ENCODE measurements at places on chromosomes 5 and 9.

GRCh38 chr5:158754018-158754514, 345.6 kb downstream of the EBF1 start:
- DNase-seq = no peak

DNA sequence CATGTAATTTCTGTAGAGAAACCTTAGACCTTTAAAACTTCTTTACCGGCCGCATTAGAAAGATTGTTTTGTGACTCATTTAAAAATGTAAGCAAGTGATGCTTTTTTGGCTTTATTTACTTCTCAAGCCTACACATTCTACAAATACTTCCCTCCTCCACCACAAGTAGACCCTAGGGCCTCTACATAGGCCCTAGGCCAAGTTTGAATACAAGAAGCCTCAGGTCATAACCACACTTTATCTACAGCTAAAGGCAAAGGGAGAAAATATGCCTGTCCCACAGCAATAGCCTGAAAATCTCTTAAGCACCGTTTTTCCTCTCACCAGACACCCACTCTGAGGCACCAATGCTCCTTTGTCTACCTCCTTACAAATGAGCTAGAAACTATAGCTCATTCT, 53.9 kb downstream of the CSNK1A1 start:
- no peak for DNase-seq

GRCh38 chr5:97608501-97608900, 425.5 kb upstream of the RIOK2 start:
- no peak for DNase-seq

DNA sequence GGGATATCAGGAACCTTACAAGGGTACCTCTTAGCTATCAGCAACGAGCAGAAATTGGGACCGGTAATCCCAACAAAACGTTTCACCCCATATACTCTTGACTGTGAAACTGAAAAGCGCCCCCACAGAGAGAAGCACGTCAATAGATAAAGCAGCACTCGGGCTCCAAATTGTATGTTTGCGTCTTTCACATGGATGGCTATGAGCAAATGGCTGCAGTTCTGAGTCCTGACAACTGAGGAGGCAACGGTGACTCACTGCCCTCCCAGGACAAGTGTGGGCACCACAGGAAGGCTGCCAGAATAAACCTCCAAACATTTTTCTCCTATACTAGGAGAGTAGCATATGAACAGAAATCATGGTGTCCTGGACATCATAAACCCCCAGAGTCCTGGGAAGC, 36.6 kb downstream of the SEMA4D start:
- DNase-seq = no peak

GRCh38 chr9:123419721-123420591, 64.0 kb downstream of the CRB2 start:
- DNase-seq = no peak

- DNase-seq = no peak
Measured at GRCh38 chr9:96523374-96523773, 73.4 kb downstream of the HABP4 start.

DNA sequence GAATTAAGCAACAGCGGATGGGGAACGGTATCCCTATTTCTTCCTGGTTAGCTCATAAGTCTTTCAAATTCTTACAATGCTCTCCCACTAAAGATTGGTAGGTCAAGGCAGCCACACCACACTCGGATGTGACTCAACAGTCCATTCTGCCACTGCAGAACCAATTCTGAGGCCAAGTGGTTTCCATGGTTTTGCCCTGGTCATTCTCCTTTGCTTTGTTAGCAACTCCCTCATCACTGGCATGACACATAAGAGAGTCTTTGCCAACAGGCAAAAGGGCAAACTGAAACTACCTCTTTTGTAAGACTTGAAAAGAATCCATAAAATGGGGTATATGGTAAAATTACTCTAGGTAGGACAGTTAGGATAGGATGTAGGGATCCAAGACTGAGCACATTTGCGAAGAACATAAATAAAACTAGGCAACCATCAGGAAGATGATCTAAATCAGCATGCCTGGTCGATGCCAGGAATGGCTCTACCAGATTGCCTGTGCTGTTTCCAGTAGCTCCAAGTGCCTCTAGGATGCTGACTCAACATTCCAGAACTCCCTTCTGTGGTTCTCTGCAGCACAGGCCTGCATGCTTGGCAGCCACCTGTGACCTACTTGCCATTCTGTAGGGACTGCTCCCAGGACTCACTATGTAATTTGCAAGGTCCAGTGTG, 105.4 kb downstream of the DCP2 start:
- DNase-seq = no peak

DNA sequence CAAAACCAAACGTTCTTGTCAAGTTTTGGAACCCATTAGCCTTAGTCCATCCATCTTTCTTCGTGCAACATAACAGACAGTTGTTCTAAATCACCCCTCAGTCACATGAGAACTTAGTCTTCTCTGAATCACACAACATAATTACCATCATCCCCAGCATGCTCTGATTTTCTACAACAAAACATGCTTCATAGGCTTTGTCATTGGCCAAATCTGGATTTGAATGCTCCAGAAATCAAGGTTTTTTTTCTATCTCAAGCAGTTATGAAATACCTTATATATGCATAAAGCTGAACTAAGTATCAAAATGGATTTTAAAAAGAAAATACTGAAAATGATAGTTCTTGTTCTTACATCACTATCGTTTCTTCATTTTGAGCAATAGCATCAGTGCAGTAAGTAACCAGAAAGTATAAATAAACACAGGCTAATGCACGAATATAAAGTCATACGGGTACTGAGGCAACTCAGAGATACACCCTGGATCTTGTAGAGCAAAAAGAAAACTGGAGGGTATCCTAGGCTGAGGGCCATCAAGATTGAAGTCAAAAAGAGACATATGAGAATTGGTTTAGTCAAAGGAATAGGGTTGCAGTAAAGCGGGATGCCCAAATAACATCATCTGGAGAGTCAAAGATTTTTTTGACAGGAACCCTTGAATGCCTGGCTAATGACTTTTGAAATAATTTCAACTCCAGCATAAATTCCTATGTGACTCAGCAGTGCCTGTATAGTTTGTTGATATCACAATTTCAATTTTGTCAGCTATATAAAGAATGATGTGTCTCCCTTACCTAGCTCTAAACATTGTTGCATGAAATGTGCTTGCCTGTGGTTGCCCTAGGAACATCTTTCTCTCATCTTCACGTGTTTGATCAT, 164.7 kb downstream of the ADAMTSL1 start:
- DNase-seq = no peak

DNA sequence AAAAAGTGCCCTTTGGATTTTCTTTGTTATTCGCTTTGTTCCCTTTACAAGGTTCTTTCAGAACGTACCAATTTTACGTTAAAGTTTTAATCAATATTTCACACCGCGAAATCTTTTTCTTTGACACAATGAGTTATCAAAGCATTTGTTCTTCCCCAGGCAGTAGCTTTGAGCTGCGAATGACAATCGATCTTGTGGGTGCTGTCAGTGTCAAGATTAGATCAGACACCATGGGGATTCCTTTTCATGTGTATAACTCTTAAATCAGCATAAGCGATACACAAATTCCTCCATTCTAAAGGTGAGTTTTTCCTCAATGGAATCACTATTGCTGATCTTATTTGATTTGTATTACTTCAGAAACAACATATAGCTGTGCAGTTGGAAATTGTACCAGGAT, 145.5 kb downstream of the ST8SIA4 start:
- no peak for DNase-seq

GRCh38 chr5:10123254-10123989, 126.3 kb downstream of the ATPSCKMT start:
- DNase-seq = no peak

GRCh38 chr5:125526966-125527365, 780.5 kb upstream of the ZNF608 start:
- DNase-seq = no peak

DNA sequence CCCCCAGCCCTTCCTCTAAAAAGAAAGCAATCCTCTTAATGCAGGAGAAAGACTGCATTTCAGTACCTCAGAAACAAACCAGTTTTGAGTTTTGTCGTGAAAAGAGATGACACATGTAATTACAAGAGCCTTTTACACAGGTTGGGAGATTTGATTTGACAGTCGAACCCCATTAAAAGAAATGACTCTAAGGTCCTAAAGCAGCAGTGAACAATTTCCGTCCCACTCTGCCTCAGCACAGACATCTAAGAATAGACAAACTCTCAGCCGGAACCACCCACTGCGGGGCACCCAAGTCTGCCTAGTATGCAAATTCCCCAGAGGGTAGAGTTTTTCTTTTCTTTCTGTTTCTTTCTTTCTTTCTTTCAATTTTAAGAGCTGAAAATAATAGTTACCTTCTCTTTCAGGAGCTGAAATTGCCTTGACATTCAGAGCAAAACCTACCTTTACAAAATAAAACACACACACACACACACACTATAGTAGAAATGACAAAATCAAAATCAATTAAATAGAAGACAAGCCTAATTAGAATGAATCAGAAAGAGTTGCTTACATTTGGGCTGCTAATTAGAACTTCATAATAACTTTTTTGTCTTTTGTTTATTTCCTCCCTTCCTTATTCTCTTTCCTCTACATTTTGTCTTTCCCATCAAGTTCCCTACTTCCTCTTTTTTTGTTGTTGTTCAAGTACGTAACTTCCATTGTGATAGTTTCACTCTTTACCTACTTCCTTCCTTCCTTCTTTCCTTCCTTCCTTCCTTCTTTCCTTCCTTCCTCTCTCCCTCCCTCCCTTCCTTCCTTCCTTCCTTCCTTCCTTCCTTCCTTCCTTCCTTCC, 65.1 kb downstream of the BASP1 start:
- no peak for DNase-seq

GRCh38 chr9:68970151-68970550, 43.8 kb downstream of the PRKACG start:
- DNase-seq = no peak

GRCh38 chr5:149413477-149414210, 34.6 kb upstream of the IL17B start:
- DNase-seq = no peak

DNA sequence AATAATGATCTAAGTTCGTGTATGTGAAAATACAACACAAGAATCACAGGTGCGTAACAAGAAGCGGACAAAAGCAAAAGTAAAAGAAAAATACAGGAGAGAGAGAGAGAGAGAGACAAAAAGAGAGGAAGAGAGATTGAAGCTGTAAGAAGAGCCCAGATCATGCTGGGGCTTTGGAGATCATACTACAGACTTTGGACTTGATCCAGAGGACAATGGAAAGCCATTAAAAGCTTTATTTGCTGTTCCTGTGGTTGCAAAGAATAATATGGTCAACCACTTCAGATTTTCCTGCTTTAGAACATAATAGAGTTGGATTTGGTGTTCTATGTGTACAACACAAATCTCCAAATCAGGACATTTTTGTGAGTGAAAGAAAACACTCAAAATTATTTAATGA, 561.4 kb downstream of the CAAP1 start:
- DNase-seq = no peak

DNA sequence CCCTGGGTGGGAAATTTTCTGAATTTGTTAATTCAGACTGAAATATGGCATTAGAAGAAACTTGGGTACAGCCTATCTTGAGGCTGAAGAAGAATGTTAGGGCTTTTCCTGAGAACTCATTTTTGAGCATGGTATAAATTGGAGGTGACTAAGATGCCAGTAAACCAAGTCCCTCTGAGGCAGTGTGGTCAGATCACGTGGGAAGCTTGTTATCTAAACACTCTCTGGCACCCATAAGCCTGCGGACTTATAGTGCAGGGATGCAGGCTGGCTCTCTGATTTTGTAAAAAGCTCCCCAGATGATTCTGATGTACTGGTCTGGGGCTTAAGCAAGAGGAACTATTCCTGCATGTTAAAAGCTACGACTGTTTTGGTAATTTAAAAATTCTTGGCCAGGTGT, 34.3 kb downstream of the MTMR12 start:
- no peak for DNase-seq

- no peak for DNase-seq
Measured at GRCh38 chr5:165502893-165503691, 1997.7 kb downstream of the MAT2B start.

DNA sequence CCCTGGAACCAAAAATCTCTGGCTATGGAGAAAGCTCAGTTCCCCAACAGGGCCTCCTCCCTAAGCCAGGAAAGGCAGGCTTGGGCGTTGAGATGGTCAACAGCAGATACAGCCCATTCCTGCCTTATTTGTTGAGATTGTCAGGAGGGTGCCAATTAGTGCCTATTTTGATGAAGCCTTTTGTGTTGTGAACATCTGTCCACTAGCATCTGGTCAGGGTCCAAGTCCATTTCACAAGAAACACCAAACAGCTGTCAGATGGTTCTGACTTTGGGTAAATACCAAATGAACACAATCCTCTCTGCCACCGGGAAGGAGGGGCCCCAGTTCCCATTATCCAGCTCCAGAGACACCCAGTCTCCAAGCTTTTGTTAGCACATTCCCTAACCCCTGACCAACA, 19.9 kb downstream of the SEMA6A start:
- DNase-seq = no peak

DNA sequence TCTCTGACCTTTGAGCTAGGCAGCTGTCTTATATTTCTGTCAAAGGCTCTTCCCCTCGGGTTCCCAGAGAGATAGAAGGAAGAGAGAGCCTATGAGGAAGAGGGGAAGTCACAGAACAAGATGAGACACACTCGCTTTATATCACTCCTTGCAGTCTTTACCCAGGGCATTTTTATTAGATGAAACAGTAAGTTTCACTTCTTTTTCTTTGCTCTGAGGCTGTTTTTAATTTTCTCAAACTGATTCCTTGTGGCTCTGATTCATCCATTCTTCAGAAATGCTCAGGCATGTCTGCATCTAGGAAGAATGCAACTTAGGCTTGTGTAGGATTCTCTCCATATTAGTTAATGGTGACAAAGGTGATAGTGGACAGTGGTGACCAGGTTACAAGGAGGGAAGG, 132.9 kb upstream of the CHD1 start:
- no peak for DNase-seq

DNA sequence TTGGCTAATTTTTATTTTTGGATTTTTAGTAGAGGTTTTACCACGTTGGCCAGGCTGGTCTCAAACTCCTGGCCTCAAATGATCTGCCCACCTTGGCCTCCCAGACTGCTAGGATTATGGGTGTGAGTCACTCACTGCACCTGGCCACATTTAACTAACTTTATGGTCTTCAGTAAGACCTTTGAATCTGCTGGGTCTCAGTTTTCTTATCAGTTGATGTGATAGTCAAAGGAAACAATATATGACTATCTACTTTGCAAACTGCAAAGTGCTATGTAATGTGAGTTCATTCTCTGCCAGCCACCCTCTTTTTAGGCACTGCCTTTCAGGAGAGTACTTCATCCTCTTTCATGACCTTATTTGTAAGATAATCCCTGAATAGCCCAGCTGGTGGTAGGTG, 474.7 kb downstream of the PDE4D start:
- DNase-seq = no peak

GRCh38 chr5:124544366-124545055, 201.9 kb downstream of the ZNF608 start:
- no peak for DNase-seq

GRCh38 chr5:58381566-58381965, 78.3 kb downstream of the PLK2 start:
- no peak for DNase-seq

DNA sequence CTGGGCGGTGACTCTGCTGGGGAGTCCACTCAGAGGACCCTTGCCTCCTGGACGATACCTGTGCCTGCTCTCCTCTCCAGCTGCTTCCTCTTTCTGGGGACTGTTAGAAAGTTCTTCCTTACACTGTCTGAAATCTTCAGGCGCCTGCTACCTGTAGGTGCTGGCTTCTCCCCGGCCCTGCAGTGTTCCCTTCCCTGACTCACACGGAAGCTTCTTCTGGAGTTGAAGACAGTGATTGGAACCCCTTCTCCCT, 562 bp downstream of the GSN start:
- DNase-seq = no peak
